ENCODE measurements at places on chromosomes 5 and 9.
A peak's percentile ranks its signal among the peaks of the same experiment; 100 is the strongest.

DNA sequence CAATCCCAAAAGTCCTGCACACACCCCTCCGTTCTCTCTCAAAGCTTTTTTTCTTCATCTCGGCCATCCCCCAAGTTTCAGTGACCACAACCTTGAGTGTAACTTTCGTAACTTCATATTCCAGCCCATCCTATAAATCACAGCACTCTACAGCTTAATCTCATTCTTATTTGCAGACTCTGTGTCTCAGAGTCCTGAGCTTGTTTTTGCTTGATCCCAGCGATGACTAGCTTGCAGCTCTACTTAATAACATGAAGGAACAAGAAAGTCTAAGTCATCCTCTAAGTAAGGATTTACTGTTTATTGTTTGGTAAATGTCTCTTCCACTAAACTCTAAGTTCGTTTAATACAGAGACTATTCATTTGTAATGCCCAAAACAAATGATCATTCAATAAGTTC, 2.6 kb upstream of the SPDL1 start:
- DNase-seq = no peak

DNA sequence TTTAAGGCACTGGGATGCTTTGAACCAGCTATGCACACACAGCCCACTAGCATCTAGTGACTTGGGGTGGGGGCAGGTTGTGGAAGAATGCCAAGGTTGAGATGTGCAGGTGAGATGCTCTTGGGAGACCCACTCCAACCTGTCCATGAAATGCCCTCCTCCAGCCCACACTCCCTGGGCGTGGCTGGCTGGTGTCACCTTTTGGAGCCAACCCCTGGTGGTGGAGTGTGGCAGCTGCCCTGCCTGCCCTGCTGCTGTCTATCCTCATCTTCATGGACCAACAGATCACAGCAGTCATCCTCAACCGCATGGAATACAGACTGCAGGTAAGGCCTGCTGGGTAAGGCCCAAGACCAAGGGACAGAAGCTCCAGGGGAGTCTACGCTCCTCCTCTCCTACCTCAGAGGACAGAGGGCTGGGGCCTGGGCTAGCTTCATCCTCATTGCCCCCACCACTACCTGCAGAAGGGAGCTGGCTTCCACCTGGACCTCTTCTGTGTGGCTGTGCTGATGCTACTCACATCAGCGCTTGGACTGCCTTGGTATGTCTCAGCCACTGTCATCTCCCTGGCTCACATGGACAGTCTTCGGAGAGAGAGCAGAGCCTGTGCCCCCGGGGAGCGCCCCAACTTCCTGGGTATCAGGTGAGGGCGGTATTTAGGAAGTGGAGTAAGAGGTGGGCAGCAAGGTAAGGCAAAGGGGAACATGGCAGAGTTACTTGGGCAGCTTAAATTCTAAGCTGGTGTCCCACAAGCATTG, 7.4 kb downstream of the SLC4A9 start:
- no peak for DNase-seq

DNA sequence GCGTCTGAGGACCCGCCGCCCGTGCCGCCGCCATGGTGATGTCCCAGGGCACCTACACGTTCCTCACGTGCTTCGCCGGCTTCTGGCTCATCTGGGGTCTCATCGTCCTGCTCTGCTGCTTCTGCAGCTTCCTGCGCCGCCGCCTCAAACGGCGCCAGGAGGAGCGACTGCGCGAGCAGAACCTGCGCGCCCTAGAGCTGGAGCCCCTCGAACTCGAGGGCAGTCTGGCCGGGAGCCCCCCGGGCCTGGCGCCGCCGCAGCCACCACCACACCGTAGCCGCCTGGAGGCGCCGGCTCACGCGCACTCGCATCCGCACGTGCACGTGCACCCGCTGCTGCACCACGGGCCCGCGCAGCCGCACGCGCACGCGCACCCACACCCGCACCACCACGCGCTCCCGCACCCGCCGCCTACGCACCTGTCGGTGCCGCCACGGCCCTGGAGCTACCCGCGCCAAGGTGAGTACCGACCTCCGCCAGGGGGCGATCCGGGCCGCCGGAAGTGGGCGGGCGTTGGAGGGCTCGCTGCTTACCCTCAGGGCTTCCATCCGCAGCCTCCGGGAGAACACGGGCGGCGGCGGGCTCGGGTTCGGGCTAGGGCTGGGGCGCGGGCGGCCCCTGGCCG, 8.5 kb downstream of the PRR7 start:
- peak; percentile 49 for DNase-seq

GRCh38 chr5:154993461-154993860, 20.1 kb upstream of the KIF4B start:
- no peak for DNase-seq

GRCh38 chr9:33221568-33221884, 18.4 kb upstream of the SPINK4 start:
- no peak for DNase-seq

- no peak for DNase-seq
Measured at GRCh38 chr5:100799166-100799565, 103.9 kb downstream of the ST8SIA4 start.

All from fibroblast of mammary gland (primary cell).